ENCODE measurements at places on chromosomes 12 and 14.

DNA sequence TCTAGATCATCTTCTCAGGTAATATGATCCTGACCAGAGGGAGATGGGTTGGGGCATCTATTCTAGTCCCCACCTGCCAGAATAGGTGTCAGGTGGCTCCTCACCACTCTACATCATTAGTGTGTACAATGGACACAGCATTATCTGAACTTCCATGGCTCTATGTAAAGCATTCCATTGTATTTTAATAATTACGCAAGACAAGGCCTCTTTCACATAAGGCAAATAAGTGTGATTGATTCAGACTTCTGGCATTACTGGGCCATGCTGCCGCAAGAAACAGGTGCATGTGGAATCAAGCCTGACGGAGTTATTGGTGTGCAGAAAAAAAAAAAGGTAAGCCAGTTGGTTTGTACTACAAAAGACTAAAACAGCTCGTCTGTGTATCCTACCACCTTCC, 3.1 kb upstream of the DDHD1 start:
- ATAC-seq, result no peak

- ATAC-seq, result no peak
Observed at GRCh38 chr14:97361958-97362357, 564.8 kb downstream of the VRK1 start.

DNA sequence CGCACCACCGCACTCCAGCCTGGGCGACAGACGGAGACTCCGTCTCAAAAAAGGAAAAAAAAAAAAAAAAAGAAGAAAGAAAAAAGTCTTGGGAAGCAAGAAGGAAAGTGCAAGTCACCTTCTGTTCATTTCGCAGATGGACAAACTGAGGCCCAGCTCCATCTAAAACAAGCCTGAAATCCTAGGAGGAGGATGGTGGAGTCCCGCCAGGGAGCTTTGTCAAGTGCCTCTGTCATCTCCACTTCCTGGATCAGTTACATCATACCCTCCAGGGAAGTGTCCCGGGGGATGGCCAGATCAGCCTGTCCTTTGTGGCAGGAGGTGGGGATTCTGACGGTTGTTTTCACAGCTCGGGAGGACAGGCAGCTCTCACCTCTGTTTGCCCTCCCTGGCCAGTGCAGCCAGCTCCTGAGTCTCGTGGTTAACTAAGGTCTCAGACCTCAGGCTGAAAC, 8.7 kb upstream of the SDSL start:
- no peak for ATAC-seq

- ATAC-seq, result no peak
Observed at GRCh38 chr12:75754698-75755097, 243.3 kb upstream of the KRR1 start.

DNA sequence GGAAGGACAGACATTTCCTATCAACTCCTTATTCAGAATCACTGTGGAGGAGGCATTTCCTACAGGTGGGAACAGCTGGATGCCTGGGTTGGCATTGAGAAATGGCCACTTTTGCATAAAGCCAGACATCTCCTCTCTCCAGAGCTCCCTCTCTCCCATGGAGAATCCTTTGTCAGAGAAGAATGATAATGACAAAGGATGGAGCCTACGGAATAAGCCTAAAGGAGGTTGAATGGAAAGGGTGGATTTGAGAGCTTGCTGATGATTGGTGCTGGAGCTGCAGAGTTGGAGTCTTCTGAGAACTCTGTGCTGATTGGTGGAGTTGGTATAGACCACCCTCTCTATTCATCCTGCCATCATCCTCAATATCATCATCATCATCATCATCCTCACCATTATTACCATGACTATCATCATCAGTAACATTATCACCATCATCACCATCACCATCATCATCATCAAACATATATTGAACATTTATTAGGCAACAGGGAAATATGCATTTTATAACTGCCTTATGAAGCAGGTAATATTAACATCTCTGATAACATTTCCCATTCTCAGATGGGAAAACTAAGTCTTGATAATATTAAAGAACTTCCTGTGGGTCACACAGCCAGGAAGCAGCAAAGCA, 89.2 kb upstream of the HSPB8 start:
- ATAC-seq, result no peak

GRCh38 chr12:1881301-1881700, 37.2 kb downstream of the CACNA2D4 start:
- ATAC-seq, result no peak

- ATAC-seq, result peak; percentile 93
Observed at GRCh38 chr12:106955377-106956047, at the start of gene TMEM263. TSS of gene TMEM263 (plus strand) at chr12:106955907. CDS start at chr12:106967117, 11,210 bp downstream.

GRCh38 chr12:122688291-122688690, 14.9 kb downstream of the HCAR2 start:
- no peak for ATAC-seq

GRCh38 chr12:122743895-122744525, 8.6 kb upstream of the DENR start:
- ATAC-seq, result no peak

DNA sequence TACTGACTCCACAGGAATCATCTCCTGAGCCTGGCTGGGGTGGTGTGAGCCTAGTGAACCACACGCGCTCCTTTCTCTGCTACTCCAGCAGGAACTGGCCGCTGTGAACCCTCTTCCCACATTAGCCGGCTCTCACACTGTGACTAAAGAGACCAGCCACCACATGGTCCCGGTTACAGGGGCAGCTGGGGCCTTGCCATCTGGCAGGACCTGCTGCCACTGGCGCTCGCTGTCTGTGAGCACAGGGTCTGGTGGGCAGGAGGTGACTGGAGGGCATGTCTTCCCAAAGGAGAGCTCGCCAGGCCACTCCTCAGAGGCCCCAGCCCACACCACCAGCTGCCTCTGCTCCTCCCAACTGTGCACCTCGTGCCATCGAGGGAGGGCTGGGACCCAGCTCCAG, 99.3 kb downstream of the SINHCAF start:
- no peak for ATAC-seq

DNA sequence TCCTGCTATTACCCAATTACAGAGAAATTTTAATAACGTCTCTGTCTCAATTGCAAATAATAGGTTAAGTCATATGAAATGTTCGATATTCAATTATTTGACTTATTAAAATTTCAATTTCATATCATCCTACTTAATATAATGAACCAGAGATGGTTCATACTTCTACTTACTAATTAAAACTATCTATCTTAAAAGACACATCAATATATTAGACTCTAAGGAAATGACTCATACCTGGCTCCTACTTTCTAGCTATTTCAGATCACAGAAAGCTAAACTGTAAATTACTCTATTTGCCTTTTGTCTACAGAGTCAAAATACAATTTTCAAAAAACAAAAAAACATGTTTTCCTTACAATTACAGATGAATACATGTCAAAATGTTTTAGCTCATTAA, 99.6 kb downstream of the CAPZA3 start:
- no peak for ATAC-seq

DNA sequence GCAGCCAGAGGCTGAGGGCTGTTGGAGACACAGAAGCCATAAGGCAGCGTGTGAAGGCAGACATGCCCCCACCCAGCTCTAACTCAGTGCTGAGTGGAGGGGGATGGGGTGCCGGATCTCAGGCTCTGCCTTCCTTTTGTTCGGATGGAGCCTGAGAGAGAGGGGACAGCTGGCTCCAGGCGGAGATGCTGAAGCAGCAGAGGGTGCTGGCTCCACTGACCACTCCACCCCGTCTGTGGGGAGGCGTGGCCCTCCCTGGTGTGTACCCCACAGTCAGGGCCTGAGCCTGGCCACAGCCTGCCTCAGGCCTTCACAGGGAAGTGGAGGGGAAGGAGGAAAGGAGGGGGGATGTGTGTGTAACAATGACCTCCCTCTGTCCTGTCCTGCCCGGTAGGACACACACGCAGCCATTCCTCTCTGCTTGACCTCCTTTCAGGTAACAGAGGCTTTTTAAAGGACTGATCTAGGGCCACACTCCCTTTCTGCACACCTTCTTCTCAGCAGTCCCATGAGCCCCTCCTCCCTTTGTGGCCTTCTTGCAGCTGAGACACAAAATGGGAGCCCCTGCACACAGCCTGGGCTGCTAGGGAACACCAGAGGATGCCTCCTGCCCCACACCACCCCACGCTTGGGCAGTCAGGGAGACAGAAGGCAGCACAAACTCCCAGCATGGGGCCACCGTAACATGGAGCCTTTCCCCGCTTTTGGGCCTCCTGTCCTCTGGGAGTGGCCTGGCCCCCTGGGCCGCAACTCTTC, 9.6 kb upstream of the ENDOU start:
- ATAC-seq, result peak; percentile 13

GRCh38 chr14:92902726-92903125, 20.2 kb upstream of the CHGA start:
- no peak for ATAC-seq

- no peak for ATAC-seq
Observed at GRCh38 chr14:85601690-85602089, 71.7 kb downstream of the FLRT2 start.

GRCh38 chr14:75307700-75308379, 29.2 kb downstream of the FOS start:
- ATAC-seq, result peak; percentile 73

- ATAC-seq, result no peak
Observed at GRCh38 chr12:104828015-104828414, 130.1 kb downstream of the SLC41A2 start.

DNA sequence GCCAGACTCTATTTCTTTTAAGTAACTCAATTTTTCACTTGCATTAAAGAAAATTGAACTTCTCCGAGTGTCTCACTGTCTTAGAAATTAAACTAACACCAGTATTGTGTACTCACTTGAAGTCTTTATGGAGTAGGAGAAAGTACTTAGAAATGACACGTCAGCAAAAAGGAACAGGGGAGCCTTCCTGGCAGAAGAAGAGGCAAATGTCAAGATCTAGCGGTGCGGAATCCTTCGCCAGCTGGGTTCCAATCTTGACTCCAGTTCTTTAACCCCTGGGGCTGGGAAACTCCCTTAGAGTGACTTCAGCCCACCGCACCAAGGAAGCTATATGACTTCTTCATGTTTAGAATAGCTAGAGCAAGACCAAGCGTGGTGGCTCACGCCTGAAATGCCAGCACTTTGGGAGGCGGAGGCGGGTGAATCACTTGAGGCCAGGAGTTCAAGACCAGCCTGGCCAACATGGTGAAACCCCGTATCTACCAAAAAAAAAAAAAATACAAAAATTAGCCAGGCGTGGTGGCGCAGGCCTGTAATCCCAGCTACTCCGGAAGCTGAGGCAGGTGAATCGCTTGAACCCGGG, 34.4 kb downstream of the WBP11 start:
- no peak for ATAC-seq

Measured in stimulated activated memory B cell treated with anti-CD40 and anti-IgM and Interleukin-4, amounts not matched to agents 10 μg/mL and 1 μg/mL and 100 μg/mL, for 72 hours (primary cell).